ENCODE measurements at places on chromosomes 7 and 10.

DNA sequence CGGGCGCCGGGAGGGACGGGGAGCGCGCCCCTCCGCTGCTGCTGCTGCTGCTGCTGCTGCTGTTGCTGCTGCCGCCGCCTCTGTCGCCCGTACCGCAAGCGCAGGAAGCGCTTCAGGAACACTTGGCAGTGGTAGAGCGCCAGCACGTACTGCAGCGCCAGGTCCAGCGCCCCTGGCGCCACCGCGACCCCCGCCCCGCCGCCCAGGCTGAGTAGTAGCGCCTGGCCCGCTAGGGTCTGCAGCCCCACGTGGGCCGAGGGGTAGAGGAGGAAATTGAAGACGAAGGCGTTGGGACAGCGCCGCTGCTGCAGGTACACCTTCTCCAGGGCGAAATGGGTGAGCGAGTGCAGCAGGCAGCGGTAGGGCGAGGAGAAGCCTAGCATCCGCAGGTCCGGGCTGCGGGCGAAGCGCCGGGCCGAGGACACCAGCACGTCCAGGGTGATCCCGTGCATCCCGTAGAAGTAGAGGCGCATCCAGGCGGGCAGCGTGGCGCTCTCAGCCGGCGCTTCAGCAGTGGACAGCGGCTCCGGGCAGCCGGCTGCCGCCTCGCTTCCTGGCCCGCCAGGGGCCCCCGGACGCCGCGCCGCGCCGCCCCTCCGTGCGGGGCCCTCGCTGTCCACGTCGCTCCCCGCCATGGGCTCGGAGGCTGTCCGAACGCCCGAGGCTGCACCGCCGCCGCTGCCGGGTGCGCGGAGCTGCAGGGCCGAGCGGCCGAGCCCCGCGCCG is at the start of gene TMEM229A:
TMEM229A (minus strand) TSS at position 699 of the 726 bp plus-strand sequence; CDS start at position 635, 64 bp downstream.
- no peak for DNase-seq

- no peak for DNase-seq
Measured at GRCh38 chr7:46658281-46658680, 737.2 kb upstream of the IGFBP3 start.

- no peak for DNase-seq
Measured at GRCh38 chr7:86991771-86992191, 67.7 kb downstream of the ELAPOR2 start.

GRCh38 chr7:112162784-112163506 is 43.3 kb downstream of the DOCK4 start:
- DNase-seq: no peak

- no peak for DNase-seq
Measured at GRCh38 chr10:128087884-128088709, 38.1 kb downstream of the MKI67 start.

DNA sequence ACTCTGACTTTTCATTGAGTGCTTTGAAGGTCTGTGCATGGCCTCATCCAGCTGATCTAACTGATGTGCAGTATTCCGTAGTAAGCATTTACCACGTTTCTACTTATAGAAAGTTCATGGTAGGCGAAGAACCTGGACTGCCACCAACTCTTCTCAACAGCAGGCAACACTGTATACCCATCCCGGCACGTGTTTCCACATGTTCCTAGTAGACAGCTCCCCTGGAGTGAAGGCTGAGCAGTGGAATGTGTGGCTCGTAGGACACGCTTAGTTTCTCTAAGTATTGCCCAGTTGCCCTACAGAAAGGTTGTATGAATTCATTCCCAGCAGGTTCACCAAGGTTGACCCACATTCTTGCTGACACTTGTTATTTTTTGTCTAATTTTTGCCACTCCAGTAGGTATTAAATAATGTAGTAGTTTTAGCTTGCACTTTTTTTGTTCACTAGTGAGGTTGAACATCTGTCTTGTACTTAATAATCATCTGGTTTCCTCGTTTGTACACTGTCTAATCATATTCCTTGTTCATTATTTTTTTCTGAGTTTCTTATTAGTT is 15.2 kb downstream of the PROSER2 start:
- no peak for DNase-seq

DNA sequence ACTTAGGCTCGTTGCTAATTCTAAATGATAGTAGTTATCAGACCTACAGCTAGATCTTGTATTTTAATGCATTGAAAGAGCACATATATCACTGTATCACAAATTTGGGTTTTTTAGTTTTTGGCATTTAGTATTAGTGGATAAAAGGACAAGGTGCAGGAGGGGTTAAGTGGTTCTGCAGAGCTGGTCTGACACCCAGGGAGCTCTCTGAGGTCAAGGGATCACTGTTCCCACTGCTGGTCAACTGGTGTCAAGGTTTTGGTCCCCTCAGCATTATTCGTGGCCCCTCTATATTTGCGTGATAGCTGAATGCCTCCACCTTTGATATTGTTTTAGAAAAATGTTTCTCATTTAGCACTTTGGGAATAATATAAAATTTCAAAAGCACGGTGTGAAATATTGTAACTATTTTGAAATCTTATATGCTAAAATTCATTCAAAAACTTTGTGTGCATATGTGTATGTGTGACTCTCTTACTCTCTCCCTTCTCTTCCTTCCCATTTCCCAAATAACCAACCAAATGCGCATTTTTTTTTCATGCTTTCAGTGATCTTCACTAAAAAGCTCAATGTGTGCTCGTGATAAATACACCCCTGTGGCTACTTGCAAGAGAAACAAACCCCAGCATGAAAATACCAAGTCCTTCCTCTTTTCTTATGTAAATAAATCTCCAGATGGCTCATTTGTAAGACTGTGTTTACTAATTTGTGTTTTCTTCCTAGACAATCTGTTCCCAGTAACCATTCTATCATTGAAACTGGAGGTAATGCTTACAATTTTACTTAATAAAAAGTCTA is 309.2 kb downstream of the FGFR2 start:
- no peak for DNase-seq

DNA sequence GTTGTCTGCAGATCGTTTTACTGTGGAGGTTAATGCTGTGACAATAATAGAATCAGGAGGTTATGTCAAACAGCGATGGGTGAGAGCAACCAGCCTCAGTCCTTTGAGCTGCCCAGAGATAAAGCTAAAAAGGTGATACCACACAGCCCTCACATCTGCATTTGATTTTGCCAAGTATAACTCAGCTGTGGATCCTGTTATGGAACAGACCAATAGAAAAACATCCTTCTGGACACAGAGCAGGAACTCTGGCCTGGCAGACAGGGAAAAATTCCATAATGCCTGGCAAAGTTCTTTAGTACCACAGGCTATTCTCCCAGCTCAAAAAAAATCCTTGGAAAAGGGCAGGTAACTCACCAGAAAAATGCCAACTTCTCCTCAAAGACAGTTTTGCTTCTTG is 87.1 kb upstream of the PDLIM1 start:
- no peak for DNase-seq

DNA sequence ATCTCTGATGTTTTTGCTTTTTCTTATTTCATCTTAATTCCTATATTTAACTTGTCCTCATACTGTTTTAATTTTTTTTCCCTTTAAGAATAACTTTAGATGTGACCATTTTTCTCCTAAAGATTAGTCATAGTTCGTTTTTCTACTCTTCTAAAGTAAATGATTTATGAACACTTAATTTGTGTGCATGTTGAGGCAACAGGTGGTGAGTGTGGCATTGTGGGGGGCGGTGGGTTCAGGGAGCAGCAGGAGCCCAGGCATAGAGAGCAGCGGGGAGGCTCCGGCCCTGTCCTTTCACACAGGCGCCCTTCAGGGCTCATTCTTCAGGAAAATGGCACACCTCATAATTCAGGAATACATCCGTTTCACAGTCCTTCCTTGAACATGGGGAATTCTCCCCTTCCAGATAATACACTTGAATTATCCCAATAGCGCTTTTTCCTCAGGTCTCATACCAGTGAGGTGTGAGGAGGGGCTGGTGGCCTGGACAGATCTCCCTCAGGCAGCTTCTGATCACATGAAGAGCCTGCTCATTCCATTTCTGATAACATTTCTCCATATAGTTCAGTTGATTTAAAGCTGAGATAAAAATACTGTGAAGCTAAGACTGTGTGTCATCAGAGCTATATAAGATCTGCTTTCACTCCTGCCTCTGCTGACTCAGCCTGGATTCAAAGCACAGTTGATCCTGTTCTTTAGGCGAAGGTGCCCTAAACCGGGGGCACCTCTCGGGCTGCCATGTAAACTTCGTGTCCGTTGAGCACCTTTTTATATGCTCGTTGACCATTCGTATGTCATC is 40.2 kb downstream of the CUL1 start:
- no peak for DNase-seq

DNA sequence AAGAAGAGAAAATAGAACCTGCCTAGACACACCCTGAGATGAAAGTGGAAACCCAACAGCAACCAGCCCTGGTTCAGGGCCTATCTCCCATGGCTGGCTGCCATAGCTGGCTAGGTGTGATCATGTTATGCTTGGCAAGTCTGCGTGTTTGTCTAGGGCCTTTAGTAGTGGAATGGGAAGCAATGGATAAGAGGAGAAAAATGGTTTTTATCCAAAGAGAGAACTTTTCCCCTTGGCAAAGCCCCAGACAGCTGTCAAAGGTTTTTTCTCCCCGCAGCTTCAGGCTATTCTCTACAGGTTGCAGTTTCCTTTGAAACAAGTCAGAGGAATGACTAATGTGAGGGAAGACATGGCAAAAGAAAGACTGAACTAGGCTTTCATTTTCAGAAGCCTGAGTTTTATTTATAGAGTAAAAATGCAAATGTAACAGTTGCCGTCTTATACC is 161.5 kb downstream of the SEMA3D start:
- no peak for DNase-seq

- DNase-seq: no peak
Measured at GRCh38 chr7:51040787-51041186, 258.1 kb upstream of the GRB10 start.

GRCh38 chr7:70614237-70615045 is 517.5 kb upstream of the GALNT17 start:
- no peak for DNase-seq

- no peak for DNase-seq
Measured at GRCh38 chr7:46100521-46100920, 179.4 kb upstream of the IGFBP3 start.

DNA sequence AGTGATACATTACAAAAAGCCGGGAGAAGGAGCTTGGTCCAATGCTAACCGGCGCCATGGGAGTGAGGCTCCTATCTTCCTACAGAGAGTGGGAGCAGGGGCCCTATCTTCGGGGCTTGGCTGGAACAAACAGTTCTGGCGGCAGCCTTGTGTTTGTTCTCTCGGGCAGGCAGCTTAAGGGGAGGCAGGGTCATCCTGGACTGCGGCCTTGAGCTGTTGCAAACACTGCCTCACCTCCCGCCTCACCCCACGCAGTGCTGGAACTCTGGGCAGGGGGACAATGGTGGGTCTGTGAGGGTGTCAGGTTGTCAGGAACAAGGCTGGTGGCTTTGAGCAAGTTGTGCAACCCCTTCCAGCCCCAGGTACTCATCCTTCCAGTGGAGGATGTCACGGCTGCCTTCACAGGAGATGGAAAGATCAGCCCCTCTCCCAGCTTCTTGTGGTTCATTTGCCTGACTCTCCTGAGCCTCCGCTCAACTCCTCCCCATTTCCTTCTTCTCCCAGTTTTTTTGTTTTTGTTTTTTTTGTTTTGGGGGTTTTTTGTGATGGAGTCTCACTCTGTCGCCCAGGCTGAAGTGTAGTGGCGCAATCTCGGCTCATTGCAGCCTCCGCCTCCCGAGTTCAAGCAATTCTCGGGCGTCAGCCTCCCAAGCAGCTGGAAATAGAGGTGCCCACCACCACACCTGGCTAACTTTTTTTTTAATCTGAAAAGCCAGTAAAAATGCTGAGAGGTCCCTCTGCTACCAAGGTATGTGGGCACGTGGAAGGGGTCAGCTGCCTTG is 57.4 kb downstream of the SPOCK2 start:
- DNase-seq: no peak

DNA sequence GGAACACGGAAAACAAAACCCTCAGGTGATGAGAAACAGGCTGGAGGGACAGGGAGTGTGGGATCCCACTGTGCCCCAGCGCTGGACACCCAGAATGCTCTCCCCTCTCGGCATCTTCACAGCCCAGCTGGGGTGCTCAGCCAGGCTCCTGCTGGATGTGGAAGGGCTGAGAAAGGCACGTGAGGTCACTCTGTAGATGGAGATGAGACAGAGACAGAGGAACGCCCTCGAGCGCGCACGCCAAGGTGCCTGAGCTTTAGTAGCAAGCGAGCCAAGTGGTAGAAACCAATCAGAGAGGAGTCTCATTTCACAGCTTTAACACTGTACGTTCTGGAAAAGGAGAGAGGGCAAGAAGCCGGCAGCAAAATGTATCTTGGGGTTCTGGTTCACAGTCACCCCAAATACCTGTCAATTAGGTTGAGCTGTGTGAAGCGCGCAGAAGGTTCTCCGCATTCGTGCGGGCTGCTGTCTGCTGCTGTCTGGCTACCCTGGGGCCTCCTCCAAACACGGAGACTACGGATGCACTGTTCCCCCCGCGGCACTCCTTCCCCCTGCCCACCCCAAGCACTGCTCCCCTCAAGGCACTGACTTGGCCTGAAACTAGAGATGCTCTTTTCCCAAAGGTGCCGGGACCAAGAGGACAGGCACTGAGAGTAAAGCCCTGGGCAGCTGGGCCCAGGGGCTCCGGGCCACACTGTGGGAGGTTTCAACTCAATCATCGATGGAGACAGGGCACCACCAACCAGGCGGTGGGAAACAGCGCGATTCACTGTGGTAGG is 91.4 kb downstream of the ZRANB1 start:
- DNase-seq: no peak

GRCh38 chr7:20790375-20790774 is 3.7 kb upstream of the SP8 start:
- DNase-seq: no peak

GRCh38 chr10:91344117-91344856 is 65.9 kb upstream of the HECTD2 start:
- DNase-seq: no peak

- no peak for DNase-seq
Measured at GRCh38 chr7:103106005-103106702, 31.2 kb downstream of the ARMC10 start.

DNA sequence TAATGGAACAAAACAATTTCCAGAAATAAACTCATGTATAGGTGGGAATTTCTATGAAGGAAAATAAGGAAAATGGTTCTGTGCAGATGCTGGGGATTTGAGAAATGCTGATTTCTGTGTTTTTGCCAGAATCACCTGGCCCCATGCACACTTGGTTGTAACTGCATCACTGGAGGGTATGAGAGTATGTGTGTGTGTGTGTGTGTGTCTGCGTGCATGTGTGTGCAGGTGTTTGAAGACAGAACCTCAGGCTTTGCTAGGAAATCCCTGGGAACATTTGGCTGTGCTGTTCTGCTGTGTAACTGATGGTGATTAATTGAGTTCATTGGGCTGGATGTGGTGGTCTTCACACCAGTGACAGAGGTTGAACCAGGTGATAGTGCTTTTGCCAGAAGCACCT is 141.6 kb downstream of the CAMK1D start:
- no peak for DNase-seq

- DNase-seq: no peak
Measured at GRCh38 chr7:14714161-14714728, 188.3 kb downstream of the DGKB start.

GRCh38 chr10:21176934-21177480 is 279.9 kb upstream of the NEBL start:
- DNase-seq: no peak

- DNase-seq: no peak
Measured at GRCh38 chr7:83484266-83484665, 164.7 kb downstream of the SEMA3E start.

- DNase-seq: no peak
Measured at GRCh38 chr10:112269266-112269665, 13.9 kb upstream of the TECTB start.

- DNase-seq: no peak
Measured at GRCh38 chr7:24158975-24159374, 125.0 kb upstream of the NPY start.
